Endothelial cell of umbilical vein (primary cell): ENCODE measurements at places on chromosomes 12 and 14.
A peak's percentile ranks its signal among the peaks of the same experiment; 100 is the strongest.

DNA sequence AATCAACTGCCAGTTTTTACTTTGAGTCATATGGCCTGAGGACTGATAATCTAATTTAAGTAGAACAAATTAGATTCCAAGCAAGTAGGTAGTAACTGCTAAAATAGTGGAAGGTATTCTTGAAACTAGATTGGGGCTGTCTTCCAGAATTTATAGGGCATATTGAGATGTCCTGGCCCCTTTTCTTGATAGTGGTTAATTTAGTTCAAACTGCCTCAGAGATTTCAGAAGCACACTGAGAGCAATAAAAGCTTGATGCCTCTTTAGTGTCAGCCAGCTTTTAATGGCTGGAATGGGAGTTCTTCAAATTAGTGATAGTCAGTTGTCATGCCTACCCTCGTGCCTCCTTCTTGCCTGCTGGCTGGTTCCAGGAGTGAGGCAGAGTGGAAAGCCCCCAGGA lies 120.5 kb downstream of the AKAP6 start:
- DNase-seq, result no peak

DNA sequence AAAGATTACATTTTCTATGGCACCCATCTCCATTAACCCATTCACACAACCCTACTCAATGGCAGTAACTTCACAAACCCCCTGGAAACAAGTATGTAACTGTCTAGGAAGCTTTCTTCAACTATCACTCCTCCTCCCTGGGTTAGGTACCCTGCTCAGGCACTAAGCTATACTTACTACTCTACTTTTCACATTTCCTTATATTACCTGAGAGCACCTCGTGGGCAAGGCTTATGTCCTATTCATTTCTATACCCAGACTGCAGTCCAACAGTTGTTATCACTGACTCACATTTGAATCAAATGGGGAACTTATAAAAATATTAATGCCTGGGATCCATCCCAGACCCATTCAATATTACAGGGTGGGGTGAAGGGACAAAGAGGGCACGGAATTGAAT lies 4.6 kb downstream of the PAWR start:
- peak; percentile 34 for DNase-seq

DNA sequence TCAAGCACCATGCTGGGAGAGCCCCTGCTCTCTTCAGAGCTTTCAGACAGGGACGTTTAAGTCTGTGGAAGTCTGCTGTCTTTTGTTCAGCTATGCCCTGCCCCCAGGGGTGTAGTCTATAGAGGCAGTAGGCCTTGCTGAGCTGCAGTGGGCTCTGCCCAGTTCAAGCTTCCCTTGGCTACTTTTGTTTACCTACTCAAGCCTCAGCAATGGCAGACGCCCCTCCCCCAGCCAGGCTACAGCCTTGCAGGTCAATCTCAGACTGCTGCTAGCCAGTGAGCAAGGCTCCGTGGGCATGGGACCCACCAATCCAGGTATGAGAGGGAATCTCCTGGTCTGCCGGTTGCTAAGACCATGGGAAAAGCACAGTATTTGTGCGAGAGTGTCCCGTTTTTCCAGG lies 37.4 kb upstream of the C12orf71 start:
- DNase-seq, result no peak

GRCh38 chr14:52703225-52703624 lies 3.8 kb upstream of the PSMC6 start:
- DNase-seq, result peak; percentile 38

GRCh38 chr14:85016496-85016895 lies 513.4 kb upstream of the FLRT2 start:
- DNase-seq, result no peak

DNA sequence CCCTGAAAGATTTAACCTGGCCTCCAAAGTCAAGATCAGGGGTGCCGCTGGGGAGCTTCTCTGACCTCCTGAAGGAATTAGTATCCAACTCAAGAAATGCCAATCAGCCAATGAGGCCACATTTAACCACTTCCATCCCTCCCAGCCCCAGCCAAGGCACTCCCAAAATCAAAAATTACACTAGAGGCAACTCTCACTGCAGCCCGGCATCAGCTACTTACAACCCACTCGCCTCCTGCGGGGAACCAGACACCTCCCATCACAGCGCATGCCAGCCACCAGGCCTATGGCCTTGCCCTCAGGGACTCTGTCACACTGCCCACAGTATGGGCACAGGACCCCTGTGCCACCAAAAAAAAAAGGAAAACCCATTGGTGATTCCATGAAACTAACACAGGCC lies 62.3 kb upstream of the DDX11 start:
- no peak for DNase-seq

GRCh38 chr14:24145690-24146452 lies 539 bp downstream of the PSME2 start:
- peak; percentile 7 for DNase-seq

DNA sequence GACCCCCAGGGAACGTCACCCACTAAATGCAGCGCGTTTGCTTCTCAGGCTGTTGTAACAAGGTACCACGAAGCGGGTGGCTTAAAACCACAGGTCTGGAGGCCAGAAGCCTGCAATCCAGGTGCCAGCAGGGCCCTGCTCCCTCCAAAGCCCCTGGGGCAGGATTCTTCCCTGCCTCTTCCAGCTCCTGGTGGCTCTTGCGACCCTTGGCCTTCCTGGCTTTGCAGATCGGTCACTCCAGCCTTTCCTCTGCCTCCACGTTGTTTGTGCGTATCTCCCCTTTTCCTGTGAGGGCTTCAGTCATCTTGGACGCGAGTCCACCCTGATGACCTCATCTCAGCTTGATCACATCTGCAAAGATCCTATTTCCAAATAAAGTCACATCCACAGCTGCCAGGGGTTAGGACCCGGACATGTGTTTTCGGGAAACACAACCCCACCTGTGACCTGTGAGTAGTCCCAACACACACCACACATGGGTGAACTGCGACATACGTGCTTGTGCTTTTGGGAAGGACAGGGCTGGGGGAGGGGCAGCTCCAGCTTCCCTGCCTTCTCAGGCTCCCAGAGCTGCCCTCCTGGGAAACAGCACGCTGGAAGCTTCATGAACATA lies 114.5 kb upstream of the NCOR2 start:
- DNase-seq, result peak; percentile 79

DNA sequence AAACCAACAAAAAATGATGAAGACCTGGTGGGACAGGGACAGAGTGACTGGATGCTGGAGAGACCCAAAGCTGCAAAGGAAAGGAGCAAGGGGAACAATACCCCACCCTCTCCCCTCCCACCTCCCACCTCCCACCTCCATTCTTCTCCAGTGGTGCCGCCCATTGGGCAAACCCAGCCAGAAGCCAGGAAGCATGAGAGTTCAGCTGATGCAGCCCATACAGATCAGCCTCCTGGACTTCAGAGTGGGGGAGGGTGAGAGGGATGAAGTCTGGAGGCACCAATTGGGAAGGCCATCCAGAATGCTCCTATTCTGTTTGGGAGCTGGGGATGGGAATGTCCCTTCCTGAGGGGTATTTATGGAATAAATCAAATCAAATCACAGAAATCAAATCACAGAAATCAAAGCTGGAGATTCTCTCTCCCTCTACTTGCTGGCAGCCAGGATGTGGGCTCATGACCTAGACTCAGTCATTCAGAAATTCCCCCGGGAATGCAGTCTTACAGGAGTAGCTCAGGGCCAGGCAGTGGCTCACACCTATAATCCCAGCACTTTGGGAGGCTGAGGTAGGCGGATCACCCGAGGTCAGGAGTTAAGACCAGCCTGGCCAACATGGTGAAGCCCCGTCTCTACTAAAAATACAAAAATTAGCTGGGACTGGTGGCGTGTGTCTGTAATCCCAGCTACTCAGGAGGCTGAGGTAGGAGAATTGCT lies 31.1 kb downstream of the IRF2BPL start:
- no peak for DNase-seq

DNA sequence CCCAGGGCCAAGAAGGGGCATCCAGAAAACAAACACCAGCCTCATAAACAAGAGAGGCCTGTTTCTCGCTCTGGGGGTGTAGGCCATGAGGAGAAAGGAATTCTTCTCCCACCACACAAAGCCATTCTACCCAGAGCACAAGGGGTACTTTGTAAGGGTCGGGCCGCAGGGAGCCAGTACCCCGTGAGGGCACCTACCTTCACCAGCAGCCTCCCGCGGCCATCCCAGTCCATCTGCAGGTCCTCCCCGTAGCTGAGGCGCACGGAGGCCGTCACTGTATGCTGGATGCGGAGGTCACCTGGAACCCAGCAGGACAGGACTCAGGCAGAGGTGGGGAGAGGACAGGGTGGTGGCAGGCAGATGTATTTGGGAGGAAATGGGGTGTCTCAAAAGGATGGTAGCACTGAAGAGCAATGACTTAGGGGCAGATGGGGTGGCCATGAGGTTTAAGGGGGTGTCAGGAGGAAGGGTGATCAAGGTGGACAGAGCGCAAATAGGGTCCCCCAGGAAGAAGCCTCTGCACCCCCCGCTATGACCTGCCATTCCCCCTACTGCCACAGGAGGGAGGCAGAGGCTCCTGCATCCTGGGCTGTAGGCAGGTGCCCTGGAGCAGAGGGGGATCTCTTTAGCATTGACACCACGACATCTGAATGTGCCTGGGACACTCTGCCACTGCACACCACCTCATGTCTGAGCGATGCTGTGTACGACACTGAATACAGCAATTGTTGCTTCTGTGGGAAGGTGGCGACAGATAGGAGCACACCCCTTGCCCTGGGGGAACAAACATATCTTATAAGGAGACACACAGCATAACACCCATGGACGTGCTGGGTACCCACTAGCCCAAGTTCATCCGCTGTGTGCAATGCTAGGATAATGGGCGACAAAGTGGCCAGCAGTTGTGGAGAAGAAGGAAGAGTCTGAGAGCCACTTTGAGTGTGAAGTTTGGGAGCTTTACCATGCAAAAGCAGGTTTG lies 61.4 kb downstream of the VWF start:
- DNase-seq, result no peak

DNA sequence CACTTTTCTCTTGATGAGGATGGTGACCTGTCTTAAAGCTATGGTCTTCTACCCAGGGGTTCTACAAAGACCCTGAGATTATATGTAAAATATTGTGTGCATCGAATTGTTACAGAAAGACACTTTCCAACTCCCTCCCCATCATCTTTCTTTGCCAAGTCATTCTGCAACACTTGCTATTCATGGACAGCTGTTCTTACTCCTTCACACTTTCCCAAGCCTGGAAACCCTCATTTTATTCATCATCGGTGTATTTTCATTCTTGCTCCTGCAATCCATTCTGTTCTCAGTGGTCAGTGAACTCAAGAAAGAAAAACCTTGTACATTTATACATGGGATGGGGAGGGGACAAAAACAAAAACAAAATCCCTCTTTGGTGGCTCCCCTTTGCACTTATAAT lies 90.5 kb upstream of the STXBP6 start:
- DNase-seq, result no peak

DNA sequence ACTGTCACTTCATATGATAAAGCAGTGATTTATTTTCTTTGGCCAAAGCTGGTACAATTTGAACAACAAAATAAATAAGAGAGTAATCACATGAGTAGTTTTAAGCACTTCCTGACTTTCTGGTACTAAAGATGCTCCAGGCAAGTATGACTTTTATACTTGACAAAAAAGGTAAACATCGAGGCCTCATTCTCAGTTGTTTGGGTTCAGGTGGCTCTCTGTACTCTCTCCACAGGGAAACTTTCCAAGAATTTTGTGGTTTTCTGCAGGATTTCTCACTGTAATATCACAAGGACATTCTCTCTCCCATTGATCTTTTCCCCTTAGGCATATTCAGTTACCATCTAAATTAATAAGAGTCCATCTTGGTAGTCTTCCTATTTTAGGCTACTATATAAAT lies 26.6 kb upstream of the KCNC2 start:
- no peak for DNase-seq

GRCh38 chr12:113772505-113773030 lies 193.6 kb downstream of the RBM19 start:
- no peak for DNase-seq

DNA sequence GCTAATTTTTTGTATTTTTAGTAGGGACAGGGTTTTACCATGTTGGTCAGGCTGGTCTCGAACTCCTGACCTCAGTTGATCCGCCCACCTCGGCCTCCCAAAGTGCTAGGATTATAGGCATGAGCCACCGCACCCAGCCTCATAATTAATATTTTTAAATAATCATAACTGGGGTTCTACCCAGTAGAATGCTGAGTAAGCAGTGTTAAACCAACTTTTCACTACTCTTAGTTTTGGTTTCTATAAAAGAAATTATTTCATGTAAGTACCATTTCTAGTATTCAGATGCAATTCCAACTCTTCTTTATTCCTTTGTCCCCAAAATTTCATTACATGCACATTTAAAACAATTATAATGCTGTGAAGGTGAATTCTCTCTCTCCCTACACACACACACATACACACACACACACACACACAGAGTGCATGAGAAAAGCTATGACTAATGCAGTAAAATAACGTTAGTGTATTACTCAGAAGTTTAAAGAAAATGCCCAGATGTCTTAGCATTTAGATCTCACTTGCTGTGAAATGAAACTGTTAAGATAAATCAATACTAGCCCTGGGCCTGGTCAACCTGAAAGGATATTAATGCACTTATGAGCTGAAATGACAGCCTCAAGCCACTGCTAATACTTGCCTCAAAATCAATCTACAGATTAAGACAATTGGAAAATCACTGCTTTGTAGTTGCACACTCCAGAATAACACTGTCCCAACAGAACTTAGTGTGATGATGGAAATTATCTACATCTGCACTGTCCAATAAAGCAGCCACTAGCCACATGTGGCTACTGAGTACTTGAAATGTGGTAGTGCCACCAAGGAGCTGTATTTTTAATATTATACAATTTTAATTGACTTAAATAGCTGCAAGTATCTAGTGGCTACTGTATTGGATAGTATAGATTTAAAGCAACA lies 36.0 kb downstream of the PTPN21 start:
- peak; percentile 6 for DNase-seq

GRCh38 chr14:62952226-62952625 lies 93.0 kb downstream of the KCNH5 start:
- DNase-seq, result no peak

DNA sequence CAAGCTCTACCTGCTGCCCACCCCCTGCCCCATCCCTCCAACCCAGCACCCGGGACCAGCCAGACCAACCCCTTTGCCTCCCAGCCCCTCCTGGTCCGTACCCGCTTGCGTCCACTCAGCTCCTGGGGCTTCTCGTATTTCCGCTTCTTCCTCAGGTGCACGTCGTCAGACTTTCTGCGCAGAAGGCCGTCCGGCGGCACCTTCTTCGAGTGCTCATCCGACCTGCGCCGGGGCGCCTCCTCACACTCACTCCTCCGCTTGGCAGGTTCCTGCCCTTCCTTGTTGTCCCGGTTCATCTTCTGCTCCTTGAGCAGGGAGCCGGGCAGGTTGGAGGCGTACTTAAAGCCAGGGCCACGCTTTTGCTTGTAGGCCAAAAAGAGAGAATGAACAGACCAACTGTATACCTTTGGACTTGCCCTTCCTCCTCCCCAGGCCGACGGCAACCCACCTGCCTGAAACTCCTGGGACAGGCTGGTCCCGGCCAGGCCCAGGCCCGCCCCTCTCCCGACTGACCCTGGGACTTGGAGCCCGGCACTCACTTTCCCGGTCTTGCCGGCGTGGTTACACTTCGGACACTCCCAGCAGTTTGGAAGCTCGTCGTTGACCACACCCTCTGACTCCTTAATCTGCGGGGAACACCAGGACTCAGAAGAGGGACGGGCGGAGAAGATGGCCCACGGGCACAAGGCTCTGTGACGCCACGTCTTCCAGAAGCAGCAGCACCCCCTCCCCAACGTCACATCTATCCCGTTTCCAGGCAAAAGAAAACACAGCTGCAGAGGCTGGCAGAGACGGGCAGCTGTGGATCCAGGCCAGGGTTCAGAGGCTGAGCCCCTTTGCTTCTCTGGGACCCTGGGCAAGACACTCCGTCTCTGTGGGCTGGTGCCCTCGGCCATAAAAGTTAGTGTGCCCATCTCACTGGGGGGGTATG lies 44.3 kb downstream of the RNF34 start:
- no peak for DNase-seq

GRCh38 chr12:50188875-50189575 lies 21.9 kb upstream of the CERS5 start:
- no peak for DNase-seq
